ENCODE measurements at places on chromosomes 12 and 14. TPM values are rescaled to one million over a fixed set of nuclear protein-coding genes. Genes with fewer than 3 reads are reported as not detected.

Gene DACT1
- 78.7 TPM for total RNA-seq

Gene MIP
- total RNA-seq = not detected

Gene KRT78
- not detected for total RNA-seq

Gene GPR65
- total RNA-seq = 0.28 TPM

Gene TTC9
- under 0.01 TPM for total RNA-seq

Gene AQP6
- under 0.01 TPM for total RNA-seq

Data from smooth muscle cell of bladder (primary cell).